Chondrocyte (in vitro differentiated cells): ENCODE measurements at places on chromosomes 1 and 21. TPM values are rescaled to one million over a fixed set of nuclear protein-coding genes. Genes with fewer than 3 reads are reported as not detected.

The TEDDM1 gene
- not detected in 3 replicates for total RNA-seq

The ERICH3 gene
- total RNA-seq = not detected in 3 replicates

The FBLIM1 gene
- total RNA-seq = 191 to 492 TPM (median 490 TPM) in 3 replicates

GRCh38 chr1:54001591-54001990, 16.4 kb downstream of the LDLRAD1 start:
- DNase-seq = no peak
- H3K36me3 ChIP-seq = no peaks in the 10 kb centered on the region
- no peaks in the 10 kb centered on the region for H3K4me1 ChIP-seq

The BRINP2 gene
- not detected in 3 replicates for total RNA-seq

GRCh38 chr1:109705411-109705810, 6.6 kb upstream of the GSTM5 start:
- no peak overlapping the region for H3K4me3 ChIP-seq
- no peak overlapping the region for H3K27ac ChIP-seq
- H3K36me3 ChIP-seq = peaks cover 12% of the 10 kb centered on the region
- no peaks in the 10 kb centered on the region for H3K4me1 ChIP-seq
- DNase-seq = no peak

GRCh38 chr1:161989786-161990185, 33.9 kb downstream of the OLFML2B start:
- no peak for DNase-seq
- peaks cover 5% of the 10 kb centered on the region for H3K4me1 ChIP-seq
- H3K27me3 ChIP-seq = no peaks in the 10 kb centered on the region
- no peak overlapping the region for H3K4me3 ChIP-seq

The LAMC1 gene
- total RNA-seq = 307 to 453 TPM (median 449 TPM) in 3 replicates

DNA sequence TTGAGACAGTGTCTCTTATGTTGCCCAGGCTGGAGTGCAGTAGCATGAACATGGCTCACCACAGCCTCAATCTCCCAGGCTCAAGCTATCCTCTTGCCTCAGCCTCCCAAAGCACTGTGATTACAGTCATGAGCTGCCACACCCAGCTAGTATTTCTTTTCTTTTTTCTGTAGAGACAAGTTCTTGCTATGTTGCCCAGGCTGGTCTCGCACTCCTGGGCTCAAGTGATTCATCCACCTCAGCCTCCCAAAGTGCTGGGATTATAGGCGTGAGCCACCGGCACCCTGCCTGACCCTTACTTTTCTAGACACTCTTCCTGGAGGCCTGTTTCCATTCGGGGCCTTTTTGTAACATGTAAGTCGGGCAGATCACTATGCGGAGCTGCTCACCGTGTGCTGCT, 30.1 kb upstream of the SRP9 start:
- no peaks in the 10 kb centered on the region for H3K27me3 ChIP-seq
- no peak overlapping the region for H3K4me3 ChIP-seq
- peak overlapping the region; percentile 93 for H3K27ac ChIP-seq
- H3K4me1 ChIP-seq = peaks cover 54% of the 10 kb centered on the region

The KCNE2 gene
- 0.35 TPM in 1 of 3 replicates, not detected in the others for total RNA-seq

GRCh38 chr1:79353224-79353623, 346.7 kb upstream of the ADGRL4 start:
- H3K27ac ChIP-seq = no peak overlapping the region
- no peak for DNase-seq
- H3K36me3 ChIP-seq = no peaks in the 10 kb centered on the region
- H3K4me1 ChIP-seq = peaks cover 9% of the 10 kb centered on the region

DNA sequence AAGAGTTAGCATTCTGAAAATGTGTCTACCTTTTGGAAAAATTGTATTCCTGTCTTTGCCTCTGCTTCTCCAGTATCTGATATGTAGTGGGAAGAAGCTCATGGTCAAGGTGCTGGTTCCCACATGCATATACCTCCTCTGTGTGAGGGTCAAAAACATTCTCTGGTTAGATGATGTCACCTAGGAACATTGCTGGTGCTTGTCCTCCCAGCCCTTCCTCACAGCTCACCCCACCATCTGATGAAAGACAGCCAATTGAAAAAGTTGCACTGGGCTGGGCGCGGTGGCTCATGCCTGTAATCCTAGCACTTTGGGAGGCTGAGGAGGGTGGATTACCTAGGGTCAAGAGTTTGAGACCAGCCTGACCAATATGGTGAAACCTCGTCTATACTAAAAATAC, 154.4 kb downstream of the NR5A2 start:
- peaks cover 5% of the 10 kb centered on the region for H3K36me3 ChIP-seq
- no peak for DNase-seq
- H3K4me3 ChIP-seq = no peak overlapping the region
- H3K4me1 ChIP-seq = peaks cover 52% of the 10 kb centered on the region
- no peaks in the 10 kb centered on the region for H3K27me3 ChIP-seq

- no peaks in the 10 kb centered on the region for H3K27me3 ChIP-seq
- DNase-seq = no peak
- peaks cover 31% of the 10 kb centered on the region for H3K4me1 ChIP-seq
- H3K36me3 ChIP-seq = peaks cover 3% of the 10 kb centered on the region
- H3K4me3 ChIP-seq = no peak overlapping the region
Observed at GRCh38 chr1:15692121-15692682, 8.1 kb downstream of the PLEKHM2 start.

DNA sequence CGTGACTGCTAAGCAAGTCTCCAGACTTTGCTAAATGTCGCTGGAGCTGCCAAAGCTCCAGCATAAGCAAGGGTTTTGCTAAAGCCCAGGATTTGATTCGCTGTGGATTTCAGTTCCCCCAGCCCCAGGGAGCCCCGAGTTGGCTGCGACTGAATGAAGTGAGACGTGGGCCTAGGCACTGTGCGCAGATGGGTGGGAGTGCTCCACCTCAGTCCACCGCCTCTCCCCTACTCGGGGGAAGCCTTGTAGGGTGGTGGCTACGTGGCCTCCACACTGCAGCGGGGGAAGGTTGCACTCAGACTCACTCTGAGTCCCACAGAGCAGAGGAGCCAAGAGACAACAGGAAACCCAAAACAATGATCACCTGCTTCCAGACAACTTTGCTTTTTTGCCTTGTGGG, 397.8 kb upstream of the VAMP3 start:
- H3K36me3 ChIP-seq = no peaks in the 10 kb centered on the region
- H3K27me3 ChIP-seq = no peaks in the 10 kb centered on the region
- peak; percentile 72 for DNase-seq
- H3K4me3 ChIP-seq = no peak overlapping the region
- no peak overlapping the region for H3K27ac ChIP-seq

The C1QTNF12 gene
- total RNA-seq = 1.3 to 2.1 TPM (median 1.7 TPM) in 3 replicates

GRCh38 chr1:87953121-87953520, 624.4 kb downstream of the LMO4 start:
- no peak overlapping the region for H3K27ac ChIP-seq
- no peaks in the 10 kb centered on the region for H3K36me3 ChIP-seq
- DNase-seq = no peak
- no peak overlapping the region for H3K4me3 ChIP-seq
- peaks cover 20% of the 10 kb centered on the region for H3K4me1 ChIP-seq

DNA sequence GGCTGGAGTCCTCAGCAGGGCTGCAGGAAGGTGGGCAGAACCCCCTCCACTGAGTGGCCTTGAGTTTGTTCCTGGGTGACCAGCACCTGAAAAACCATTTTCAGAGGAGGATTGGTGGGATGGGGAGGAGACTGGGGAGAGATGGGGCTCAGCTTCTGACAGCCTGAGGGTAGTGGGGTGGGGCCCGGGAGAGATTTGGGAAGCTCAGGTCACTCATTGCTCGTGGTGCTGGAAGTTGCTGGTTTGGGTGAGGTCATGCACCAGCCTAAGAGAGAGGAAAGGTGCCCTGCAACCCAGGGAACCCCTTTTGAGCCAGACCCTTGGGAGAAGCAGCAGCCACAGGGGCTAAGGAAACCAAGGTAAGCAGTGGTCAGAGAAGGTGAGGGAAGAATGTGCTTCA, 100.8 kb downstream of the EBNA1BP2 start:
- DNase-seq = no peak
- H3K27ac ChIP-seq = no peak overlapping the region
- H3K36me3 ChIP-seq = no peaks in the 10 kb centered on the region
- H3K4me1 ChIP-seq = peaks cover 10% of the 10 kb centered on the region
- H3K4me3 ChIP-seq = no peak overlapping the region

The OR2L13 gene
- not detected in 3 replicates for total RNA-seq

DNA sequence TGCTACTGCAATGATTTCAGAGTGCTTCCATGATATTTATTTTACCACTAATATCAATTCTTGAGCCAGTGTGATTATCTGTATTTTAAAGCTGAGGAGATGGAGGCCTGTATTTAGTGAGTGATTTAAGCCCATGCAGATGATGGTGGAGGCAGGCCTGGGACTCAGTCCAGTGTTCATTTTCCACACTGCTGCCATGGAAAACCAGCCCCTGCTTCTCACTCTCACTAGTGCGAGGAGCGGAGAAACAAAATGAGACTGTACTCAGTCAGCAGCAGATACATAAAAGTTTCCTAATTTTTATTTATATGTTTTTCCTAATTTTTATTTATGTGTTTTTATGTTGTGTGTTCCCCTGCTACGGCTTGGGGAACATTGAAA, 32.8 kb downstream of the LRRC8B start:
- no peaks in the 10 kb centered on the region for H3K4me1 ChIP-seq
- H3K27me3 ChIP-seq = no peaks in the 10 kb centered on the region
- H3K27ac ChIP-seq = no peak overlapping the region

The SPRR1A gene
- total RNA-seq = not detected in 3 replicates

The RUNX3 gene
- total RNA-seq = 1.8 to 2.9 TPM in 2 of 3 replicates, not detected in the other

DNA sequence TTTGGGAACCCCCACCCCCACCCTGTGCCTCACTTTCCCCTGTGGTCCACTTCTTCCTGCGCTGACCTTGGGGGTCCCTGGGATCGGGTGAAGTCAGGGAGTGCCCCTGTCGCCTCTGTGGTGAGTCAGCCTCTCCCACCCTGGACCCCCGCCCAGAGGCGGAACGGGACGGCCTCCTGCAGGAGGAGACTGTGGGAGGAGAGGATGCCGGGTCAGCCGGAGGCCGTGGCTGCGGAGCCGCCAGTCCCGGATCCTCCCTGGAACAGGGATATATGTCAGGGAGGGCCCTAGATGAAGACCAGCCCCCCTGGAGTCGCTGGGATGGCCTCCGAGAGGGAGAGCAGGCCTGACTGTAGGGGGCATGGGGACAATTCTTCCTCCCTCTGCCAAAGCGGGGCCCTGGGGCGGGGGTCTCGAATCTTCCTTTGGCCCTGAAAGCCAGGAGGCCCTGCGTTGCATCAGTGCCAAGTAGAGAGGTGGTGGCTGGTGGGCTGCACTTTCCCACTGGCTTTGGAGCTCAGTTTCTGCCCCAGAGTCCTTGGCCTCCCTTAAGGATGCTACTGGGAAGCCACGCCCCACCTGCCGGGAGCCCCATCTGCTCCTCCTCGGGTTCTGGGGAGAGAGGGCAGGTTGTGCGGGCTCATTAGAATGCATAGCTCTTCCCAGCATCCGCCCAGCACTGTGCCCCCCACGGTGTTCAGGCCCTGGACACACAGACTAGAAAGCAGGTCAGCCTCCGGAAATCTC, 930 bp downstream of the ARHGEF10L start:
- no peaks in the 10 kb centered on the region for H3K36me3 ChIP-seq
- peak overlapping the region; percentile 85 for H3K4me3 ChIP-seq
- DNase-seq = no peak

DNA sequence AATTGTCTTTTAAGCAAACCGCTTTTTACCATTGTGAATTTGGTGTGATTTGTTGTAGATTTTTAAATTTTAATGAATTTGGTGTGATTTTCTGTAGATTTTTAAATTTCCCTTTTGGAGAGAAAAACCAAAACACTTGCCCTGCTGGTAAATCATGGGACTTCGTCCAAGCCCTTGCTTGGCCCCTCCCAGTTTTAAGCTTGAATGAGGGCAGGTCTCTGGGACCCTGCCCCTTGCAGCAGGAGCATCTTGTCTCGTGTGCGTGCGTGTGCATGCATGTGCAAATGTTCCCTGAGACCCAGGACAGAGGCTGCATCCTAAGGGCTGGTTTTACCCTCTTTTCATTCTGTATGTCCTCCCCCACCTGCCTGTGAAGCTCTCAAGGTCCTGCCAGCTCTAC, 248.6 kb downstream of the GREM2 start:
- H3K4me1 ChIP-seq = no peaks in the 10 kb centered on the region
- H3K27me3 ChIP-seq = no peaks in the 10 kb centered on the region
- no peak overlapping the region for H3K4me3 ChIP-seq
- no peak overlapping the region for H3K27ac ChIP-seq
- DNase-seq = no peak

The OR2L3 gene
- total RNA-seq = not detected in 3 replicates

DNA sequence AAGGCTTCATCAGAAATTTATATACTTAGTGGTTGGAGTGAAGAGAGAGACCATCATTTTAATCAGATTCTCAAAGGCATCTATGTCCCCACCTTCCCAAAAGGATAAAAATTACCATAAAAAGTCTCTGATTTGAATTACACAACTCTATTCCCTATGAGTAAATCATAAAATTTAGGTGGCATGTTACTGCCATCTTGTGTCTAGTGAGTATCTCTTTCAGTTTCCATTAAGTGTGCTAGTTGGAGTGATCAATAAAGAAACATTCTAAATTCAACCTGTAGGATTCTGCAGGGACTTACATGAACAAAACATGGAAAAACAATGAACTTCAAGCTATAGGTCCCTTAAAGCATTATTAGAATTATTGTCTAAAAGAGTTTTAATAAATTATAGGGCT, 655.4 kb downstream of the LTN1 start:
- no peak overlapping the region for H3K27ac ChIP-seq
- no peak for DNase-seq
- no peaks in the 10 kb centered on the region for H3K36me3 ChIP-seq
- peaks cover 3% of the 10 kb centered on the region for H3K4me1 ChIP-seq
- no peak overlapping the region for H3K4me3 ChIP-seq
- no peaks in the 10 kb centered on the region for H3K27me3 ChIP-seq

The NBPF20 gene
- 2.7 to 5.7 TPM (median 3.4 TPM) in 3 replicates for total RNA-seq

GRCh38 chr1:44801491-44802305, 1.5 kb downstream of the PLK3 start:
- H3K27me3 ChIP-seq = no peaks in the 10 kb centered on the region
- H3K4me1 ChIP-seq = peaks cover 42% of the 10 kb centered on the region
- H3K27ac ChIP-seq = peak overlapping the region; percentile 93
- DNase-seq = peak; percentile 77
